ENCODE measurements at places on chromosomes 3 and 15.

DNA sequence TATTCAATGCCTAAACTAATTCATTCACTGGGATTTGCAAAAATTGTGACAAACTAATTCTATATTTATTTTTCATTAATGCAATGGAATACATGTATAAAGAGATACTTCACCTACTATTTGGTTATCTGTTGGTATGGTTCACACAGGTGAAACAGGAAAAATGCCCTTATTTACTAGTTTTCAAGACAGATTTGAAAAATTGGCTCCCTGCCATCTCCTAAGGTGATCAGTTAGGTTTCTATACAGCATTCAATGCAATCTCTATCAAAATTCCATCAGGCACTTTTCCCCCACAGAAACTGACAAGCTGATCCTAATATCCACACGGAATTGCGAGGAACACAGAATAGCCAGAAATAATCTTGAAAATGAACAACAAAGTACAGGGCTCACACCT lies 101.1 kb downstream of the DLG1 start:
- DNase-seq, result no peak

- no peak for DNase-seq
Observed at GRCh38 chr3:194518652-194519051, 31.9 kb upstream of the ATP13A3 start.

- DNase-seq, result no peak
Observed at GRCh38 chr3:114122027-114122709, 56.7 kb downstream of the DRD3 start.

GRCh38 chr3:131277836-131278497 lies 103.6 kb upstream of the NUDT16 start:
- DNase-seq, result no peak

- no peak for DNase-seq
Observed at GRCh38 chr15:59536553-59536952, 75.0 kb upstream of the GCNT3 start.

DNA sequence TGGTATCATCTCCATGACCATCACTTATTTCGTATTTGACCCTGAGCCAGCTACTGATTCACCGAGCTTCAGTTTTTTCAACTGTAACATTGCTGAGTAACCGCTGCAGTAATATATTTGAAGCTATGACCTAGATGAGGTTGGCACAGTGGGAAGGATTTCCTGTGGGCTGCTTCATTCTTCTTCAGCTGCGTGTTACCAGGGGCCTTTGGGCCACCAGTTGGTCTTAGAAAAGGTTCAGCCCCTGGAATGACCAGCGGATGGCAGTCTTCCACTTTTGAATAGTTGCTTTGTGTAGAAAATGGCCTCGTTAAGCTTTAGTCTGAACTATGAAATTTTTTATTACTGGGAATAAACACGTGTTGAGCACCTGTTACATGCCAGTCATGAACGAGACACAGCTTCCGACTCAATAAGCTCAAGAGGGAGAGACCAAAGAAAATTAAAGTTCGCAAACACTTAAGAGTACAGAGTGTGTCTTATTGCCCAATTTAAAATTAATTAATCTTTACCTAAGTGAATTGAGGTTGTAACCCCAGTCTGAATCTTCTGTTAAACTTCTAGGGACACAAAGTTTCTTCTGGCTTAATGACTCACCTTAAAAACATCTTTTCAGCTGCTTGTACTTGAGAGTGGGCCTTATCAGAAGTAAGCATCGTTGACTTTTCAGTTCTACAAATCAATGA lies 57.6 kb upstream of the NR2E3 start:
- DNase-seq, result no peak

- DNase-seq, result no peak
Observed at GRCh38 chr15:96273317-96274086, 57.0 kb upstream of the NR2F2 start.

- DNase-seq, result no peak
Observed at GRCh38 chr3:41106691-41107090, 92.6 kb upstream of the CTNNB1 start.

DNA sequence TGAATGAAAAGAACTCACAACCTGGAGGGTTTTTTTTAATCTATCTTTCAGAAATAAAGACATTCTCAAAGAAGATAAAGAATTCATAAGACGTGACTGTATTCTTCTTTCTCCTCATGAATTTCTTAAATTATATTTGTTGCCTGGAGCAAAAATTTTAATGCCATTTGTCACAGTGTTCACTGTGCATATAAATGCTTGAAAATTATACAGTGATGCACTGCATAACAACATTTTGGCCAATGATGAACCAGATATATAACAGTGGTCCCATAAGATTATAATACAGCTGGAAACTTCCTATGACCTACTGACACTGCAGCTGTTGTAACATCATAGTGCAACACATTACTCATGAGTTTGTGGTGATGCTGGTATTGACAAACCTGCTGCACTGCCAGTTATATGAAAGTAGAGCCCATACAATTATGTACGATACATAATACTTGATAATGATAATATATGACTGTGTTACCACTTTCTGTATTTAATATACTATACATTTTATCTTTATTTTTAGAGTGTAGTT lies 67.3 kb downstream of the P2RY1 start:
- DNase-seq, result no peak

DNA sequence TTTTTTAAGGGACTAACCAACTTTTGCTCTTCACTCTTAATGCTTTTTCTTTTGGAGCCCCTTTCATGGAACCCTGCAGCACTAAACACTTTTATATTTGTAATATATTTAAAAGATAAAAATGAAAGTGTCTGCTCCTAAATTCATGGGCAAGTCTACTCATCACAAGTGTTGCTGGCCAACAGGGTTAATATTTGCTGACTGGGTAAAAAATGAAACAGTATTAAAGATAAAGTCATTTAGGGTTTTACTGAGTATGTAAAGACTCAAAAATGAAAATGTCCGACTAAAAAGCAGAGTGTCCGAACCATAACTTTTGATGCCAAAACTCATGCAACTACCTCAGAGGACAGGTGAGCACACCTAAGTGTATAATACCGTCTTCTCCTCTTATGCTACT lies 54.0 kb downstream of the MOBP start:
- DNase-seq, result no peak

DNA sequence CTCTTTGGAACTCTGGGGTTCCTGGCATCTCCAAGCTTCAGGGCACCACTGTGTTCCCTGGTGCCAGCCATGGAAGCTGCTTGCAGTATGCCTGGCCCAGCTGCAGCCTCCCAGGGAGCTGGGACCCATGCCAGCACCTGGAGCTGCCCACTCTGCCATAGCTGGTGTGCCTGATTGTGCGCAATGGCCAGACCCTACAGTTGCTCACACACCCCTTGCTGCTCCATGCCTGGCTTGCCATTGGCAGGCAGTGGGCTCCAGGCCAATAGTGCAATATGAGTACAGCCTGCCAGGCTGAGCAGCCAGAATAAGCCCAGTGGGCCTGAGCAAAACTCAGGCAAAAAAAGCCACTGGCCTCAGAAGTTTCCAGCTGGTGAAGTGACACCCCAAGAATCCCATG lies 43.8 kb upstream of the LRRFIP2 start:
- DNase-seq, result no peak

- no peak for DNase-seq
Observed at GRCh38 chr15:83837945-83838571, 184.1 kb downstream of the ADAMTSL3 start.

Measured in stimulated activated CD4-positive, alpha-beta T cell treated with anti-CD3 and anti-CD28 coated beads, Interleukin-12 subunit alpha, Interleukin-12 subunit beta, amount 100 ng/mL, for 4 hours (primary cell).